AG09309 (cell line): ENCODE measurements at places on chromosomes 11 and 22.

DNA sequence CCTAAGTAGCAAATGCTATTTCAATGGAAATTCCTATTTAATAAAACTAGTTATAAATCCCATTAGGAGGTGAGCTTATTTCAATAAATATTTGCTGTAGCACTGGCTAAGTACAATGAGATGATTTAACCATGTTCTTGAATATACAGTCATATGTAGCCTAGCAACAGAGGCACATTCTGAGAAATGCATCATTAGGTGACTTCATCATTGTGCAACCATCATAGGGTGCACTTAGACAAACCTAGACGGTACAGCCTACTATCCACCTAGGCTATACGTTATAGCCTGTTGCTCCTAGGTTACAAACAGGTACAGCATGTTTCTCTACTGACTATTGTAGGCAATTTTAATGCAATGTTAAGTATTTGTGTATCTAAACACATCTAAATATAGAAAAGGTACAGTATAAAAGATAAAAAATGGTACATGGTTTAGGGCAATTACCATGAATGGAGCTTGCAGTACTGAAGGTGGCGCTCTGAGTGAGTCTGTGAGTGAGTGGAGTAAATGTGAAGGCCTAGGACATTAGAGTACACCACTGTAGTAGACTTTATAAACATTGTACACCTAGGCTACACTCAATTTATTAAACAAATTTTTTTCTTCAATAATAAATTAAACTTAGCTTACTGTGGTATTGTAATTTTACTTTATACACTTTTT lies 350.1 kb downstream of the CASP12 start:
- DNase-seq = no peak

GRCh38 chr11:111010391-111011274 lies 234.9 kb upstream of the POU2AF2 start:
- DNase-seq = no peak

- no peak for DNase-seq
Measured at GRCh38 chr11:66467034-66467659, 442 bp downstream of the PELI3 start.

DNA sequence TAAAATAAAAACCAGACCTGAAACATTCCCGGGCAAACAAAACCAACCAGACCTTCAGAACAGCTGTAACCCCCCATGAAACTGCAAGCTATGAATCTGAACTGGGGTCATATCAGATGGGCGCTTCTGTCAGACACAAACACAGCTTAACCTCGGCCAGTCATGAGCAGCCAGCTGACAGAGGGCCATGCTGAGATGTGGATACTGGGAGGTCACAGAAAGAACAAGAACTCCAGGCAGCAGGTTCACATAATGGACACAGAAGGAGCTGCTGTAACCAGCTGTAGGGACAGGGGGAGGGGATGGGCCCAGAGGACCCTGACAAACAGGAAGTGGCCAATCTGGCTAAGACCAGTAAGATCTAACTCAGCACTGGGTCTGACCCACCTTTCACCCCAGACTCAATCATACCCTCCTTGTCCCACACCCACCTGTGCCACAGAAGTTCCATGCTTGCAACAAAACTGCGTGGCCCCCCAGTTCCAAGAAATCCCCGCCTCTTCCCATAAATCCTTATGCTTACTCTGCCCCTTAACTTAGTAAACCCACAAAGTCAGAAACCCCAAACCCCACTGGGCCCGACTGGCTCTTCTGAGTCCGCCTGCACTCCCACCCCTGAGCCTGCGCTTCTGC lies 4.0 kb downstream of the APOL4 start:
- no peak for DNase-seq

DNA sequence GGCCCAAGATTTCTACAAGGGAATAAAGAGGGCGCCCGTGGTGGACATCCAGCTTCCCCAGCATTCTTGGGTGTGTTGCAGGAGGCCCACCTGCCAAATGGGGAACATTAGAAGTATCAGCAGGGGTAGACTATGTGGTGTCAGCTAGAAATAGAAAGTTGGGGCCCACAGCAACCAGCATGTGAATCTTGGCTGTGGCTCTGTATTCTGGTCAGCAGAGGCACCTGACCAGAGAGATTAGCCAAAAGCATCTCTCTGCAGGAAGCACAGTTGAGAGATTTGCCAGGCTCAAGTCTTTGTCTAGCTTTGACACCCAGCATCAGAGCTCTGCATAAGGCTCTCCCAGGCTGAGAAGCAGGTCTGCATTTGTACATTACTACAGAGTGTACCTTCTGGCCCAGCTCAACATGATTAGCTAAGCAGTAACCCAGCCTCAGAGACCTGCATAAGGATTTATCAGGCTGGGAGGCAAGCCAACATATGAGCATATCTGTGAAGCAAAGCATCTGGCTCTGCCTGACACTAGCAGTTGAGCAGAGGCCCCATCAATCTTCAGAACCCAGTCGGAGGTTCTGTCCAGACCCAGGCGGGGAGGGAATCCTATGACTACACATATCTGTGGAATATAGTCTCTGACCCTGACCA lies 79.9 kb downstream of the MS4A13 start:
- DNase-seq = no peak

- no peak for DNase-seq
Measured at GRCh38 chr11:68448604-68449011, 11.9 kb upstream of the PPP6R3 start.

DNA sequence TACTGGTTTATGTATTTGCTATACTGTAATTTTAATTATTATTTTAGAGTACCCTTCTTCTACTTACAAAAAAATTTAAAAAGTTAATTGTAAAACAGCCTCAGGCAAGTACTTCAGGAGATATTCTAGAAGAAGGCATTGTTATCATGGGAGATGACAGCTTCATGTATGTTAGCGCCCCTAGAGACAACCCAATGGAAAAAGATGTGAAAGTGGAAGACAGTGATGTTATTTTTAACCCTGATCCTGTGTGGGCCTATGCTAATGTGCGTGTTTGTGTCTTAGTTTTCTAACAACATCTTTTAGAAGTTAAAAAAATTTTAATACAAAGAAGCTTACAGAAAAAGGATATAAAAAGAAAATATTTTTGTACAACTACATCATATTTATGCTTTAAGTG lies 205.0 kb downstream of the FAM76B start:
- DNase-seq = no peak

GRCh38 chr22:46895753-46896152 lies 133.3 kb downstream of the TBC1D22A start:
- no peak for DNase-seq

DNA sequence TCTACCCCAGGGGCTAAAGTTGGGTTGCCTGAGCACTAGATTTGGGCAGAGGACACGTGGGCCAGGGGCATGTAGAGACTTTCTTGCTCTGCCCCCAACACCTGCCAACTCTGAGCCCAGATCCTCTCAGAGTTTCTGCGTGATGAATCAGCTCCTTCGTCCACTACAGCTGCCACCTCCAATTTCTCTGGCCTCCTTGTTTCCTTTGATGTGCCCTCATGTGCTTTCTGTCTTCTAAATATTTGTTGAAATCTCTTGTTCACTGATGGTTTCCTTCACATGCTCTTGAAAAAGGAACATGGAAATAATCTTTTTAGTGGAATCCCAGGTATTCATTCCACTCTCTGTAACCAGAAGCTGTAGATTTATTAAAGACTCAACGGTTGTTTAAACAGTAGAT lies 8.0 kb downstream of the IZUMO1R start:
- no peak for DNase-seq

GRCh38 chr22:43707648-43708047 lies 104.5 kb downstream of the EFCAB6 start:
- DNase-seq = no peak

- DNase-seq = no peak
Measured at GRCh38 chr11:68303083-68303482, 9.3 kb upstream of the LRP5 start.

DNA sequence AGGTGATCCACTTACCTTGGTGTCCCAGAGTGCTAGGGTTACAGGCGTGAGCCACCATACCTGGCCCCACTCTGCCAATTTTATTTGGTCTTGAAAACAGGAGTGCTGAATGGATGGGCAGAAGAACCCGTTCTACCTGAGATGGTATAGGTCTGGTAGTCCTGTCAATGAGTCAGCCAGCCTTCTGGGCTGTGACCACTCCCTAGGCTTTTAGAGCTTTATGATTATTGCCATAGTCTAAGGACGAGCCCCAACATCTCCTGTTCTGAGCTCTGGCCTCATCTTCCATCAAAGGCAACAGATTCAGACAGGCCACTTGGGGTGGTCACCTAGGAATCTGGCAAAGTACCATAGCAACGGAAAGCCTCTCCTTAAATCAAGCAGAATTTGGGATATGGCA lies 11.5 kb downstream of the ZDHHC5 start:
- DNase-seq = no peak

DNA sequence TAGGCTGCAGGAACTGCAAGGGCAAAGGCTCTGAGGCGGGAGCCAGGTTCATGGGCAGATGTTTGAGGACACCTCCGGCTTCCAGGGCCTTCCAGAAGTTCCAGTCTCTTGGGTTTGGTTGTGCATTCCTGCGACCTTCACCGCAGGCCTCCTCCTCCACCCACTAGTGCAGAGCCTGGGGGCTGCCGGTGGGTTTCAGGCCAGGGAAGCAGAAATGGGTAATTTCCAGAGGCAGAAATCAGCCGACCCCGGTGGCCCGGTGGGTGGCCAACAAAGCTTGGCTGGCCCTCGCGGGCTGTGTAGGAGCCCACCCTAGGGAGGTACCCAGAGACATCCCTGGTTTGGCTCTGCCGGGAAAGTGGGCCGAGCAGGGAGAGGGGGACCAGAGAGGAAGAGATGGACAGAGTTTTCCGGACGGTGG lies 417 bp upstream of the PHETA2 start:
- no peak for DNase-seq

DNA sequence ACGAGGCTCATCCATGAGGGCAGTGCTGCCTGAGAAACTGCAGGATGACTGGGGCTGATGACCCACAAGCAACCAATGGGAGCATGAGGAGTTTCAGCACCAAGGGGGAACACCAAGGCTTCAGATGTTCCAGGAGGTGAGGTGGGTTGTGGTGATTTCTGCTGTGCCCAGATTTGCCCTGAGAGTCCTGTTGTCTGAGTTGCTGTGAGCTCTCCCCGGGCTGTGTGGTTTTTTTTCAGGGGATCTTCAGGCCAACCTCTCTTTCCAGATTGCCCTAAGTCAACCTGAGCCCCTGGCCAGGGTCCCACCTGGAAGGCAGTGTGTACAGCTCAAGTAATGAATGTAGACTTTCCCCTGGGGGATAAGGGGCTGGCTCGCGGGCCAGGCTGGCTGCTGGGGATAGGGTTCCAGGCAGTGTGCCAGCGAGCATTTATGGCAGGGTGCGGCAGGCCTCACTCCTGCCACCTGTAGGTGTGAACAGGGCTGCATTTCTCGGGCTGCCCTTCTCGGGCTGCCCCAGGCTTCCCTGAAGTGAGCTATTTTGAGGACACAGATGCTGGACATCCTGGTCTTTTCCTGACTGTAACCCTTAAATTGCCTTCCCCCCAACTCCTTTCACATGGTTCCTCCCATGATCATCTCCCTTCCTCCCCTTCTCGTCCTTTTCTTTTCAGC lies 9.8 kb downstream of the SLC22A6 start:
- no peak for DNase-seq
